SJSA1 (cell line): ENCODE measurements at places on chromosomes 2 and 18.

DNA sequence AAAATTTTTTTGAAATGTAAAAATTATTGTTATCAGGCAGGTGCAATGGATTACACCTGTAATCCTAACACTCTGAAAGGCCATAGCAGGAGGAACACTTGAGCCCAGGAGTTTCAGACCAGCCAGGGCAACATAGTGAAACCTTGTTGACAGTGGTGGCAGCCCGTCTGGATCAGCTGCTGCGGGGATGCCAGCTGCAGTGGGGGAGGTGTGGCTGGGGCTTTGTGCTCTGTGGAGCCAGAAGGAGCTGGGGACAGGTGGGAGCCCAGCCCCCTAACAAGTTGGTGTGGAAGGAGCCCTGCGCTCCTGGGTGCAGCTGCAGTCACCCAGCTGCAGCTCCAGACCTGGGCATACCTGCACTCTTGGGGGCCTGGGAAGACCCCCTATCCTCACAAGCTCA lies 182.4 kb upstream of the MC4R start:
- no peak for DNase-seq

DNA sequence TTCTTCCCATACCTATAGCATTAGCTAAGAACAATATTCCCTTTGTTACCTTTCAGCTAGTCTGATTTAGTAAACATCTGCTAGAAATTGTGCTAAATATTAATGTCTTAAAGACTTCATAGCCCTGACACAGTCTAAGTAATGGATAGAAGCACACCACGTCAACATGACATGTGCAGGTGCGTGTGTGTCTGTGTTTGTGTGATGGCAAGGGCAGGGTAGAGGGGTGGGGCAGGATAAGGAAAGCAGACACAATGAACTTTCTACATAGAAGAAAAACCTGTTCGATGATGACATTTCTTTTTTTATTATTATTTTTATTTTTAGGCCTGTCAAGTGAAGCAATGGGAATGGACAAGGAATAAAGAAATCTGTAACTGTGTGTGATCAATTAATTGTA lies 223.3 kb downstream of the NOL4 start:
- DNase-seq, result no peak

GRCh38 chr2:40289771-40290404 lies 162.0 kb downstream of the SLC8A1 start:
- no peak for DNase-seq

DNA sequence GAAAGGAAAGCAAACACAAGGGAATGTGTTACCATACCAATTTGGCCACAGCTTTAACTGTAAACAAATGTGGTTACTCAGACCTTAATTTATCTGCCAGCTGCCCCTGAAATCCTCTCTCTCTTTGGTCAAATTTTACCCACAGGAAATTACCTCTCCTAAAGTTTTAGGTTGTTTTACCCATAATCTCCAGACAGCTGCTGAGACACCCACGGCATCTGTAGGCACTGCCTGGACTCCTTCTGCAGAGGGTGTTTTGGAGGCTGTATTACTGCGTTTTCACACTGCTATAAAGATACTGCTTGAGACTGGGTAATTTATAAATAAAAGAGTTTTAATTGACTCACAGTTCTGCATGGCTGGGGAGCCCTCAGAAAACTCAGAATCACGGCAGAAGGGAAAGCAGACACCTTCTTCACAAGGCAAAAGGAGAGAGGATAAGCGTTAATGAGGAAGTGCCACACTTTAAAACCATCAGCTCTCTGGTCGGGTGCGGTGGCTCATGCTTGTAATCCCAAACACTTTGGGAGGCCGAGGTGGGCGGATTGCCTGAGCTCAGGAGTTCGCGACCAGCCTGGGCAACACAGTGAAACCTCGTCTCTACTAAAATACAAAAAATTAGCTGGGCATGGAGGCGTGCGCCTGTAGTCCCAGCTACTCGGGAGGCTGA lies 677.5 kb upstream of the FSHR start:
- no peak for DNase-seq

- DNase-seq, result no peak
Measured at GRCh38 chr2:2840681-2841300, 509.7 kb upstream of the MYT1L start.

DNA sequence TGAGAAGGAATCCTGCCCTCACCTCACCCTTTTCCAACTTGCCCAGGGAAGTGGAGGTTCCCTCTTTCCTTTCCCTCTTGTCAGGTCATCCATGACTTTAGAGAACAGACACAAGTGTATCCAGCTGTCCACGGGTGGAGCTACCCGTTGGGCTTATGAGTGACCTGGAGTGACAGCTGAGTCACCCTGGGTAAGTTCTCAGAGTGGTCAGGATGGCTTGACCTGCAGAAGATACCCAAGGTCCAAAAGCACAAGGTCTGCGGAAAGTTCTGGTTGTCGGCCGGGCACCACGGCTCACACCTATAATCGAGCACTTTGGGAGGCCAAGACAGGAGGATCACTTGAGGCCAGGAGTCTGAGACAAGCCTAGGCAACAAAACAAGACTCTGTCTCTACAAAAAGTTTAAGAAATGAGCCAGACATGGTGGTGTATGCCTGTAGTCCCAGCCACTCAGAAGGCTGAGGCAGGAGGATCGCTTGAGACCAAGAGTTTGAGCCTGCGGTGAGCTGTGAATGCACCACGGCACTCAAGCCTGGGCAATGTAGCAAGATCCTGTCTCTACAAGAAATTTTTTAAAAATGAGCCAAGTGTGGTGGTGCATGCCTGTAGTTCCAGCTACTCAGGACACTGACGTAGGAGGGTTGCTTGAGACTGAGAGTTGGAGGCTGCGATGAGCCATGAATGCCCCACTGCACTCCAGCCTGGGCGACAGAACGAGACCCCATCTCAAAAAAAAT lies 14.0 kb upstream of the CNDP1 start:
- no peak for DNase-seq

DNA sequence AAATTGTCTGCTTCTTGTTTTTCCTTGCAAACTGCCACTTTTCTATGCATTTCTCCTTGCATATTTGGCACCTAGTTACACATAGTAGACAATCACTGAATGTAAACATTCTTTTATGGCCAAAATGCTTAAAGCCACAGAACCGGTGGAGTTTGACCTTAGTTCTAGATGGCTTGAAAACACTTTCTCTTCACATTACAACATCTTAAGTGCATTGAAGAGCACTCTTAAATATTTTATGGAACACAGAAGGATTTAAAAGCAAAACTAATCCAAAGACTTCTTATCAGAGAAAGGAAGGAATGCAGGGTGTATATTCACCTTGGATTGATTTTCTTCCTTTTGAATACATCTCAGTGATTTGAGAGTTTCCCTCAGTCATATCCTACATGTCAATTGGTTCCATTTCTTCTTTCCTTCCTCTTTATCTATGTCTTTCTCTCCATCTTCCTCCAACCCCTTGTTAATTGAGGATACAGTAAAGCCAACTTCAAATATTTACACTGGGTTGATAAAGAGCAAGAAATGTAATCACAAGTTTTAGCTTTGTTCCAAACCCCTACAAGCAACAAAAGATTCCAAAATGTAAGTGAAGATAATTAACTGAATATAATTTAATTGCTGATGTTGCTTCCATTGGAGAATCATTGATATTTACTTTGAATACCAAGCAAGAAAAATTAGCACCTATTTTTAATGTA lies 548.0 kb downstream of the CNTNAP5 start:
- no peak for DNase-seq

GRCh38 chr2:238945433-238946150 lies 97.7 kb downstream of the TWIST2 start:
- DNase-seq, result peak; percentile 48
